Tracheal epithelial cell (primary cell): ENCODE measurements at places on chromosomes 5 and 9. TPM values are rescaled to one million over a fixed set of nuclear protein-coding genes. Genes with fewer than 3 reads are reported as not detected.

ROPN1L gene
- total RNA-seq, result under 0.01 and 0.21 TPM in 2 replicates

ADRA1B gene
- 1.2 TPM in 1 of 2 replicates, not detected in the other for total RNA-seq

AK8 gene
- total RNA-seq, result 0.48 TPM in 1 of 2 replicates, not detected in the other

ENTREP1 gene
- 0.64 and 0.72 TPM in 2 replicates for total RNA-seq

SKIC3 gene
- total RNA-seq, result 88.9 and 127 TPM in 2 replicates

FOXD4 gene
- total RNA-seq, result 0.24 and 0.43 TPM in 2 replicates

TNFSF15 gene
- total RNA-seq, result 0.21 and 1.7 TPM in 2 replicates

IFNA2 gene
- not detected in 2 replicates for total RNA-seq

PCDHGA3 gene
- total RNA-seq, result under 0.01 and 0.21 TPM in 2 replicates

ARL14EPL gene
- total RNA-seq, result not detected in 2 replicates

ADAMTS13 gene
- total RNA-seq, result 0.21 and 1.4 TPM in 2 replicates

ADGRV1 gene
- total RNA-seq, result 0.85 and 0.96 TPM in 2 replicates

TSSK1B gene
- under 0.01 and 0.21 TPM in 2 replicates for total RNA-seq

ATG10 gene
- 11.3 and 13.7 TPM in 2 replicates for total RNA-seq

CCDC69 gene
- 1.3 and 1.7 TPM in 2 replicates for total RNA-seq

RASGEF1C gene
- total RNA-seq, result not detected in 2 replicates

TUT7 gene
- total RNA-seq, result 34.7 TPM in 2 replicates

ADAM19 gene
- 1.1 and 12.5 TPM in 2 replicates for total RNA-seq

ISL1 gene
- total RNA-seq, result 0.96 and 1.9 TPM in 2 replicates

SPEF2 gene
- total RNA-seq, result 0.64 and 1.9 TPM in 2 replicates

MLLT3 gene
- total RNA-seq, result 19.6 and 26.0 TPM in 2 replicates

IGFBPL1 gene
- total RNA-seq, result under 0.01 TPM in 1 of 2 replicates, not detected in the other

CCDC192 gene
- total RNA-seq, result not detected in 2 replicates

ZNG1C gene
- total RNA-seq, result 9.2 and 21.0 TPM in 2 replicates
